ENCODE measurements at places on chromosomes 11 and 22.

GRCh38 chr11:66111158-66111557 lies 41.1 kb downstream of the PACS1 start:
- DNase-seq: no peak

DNA sequence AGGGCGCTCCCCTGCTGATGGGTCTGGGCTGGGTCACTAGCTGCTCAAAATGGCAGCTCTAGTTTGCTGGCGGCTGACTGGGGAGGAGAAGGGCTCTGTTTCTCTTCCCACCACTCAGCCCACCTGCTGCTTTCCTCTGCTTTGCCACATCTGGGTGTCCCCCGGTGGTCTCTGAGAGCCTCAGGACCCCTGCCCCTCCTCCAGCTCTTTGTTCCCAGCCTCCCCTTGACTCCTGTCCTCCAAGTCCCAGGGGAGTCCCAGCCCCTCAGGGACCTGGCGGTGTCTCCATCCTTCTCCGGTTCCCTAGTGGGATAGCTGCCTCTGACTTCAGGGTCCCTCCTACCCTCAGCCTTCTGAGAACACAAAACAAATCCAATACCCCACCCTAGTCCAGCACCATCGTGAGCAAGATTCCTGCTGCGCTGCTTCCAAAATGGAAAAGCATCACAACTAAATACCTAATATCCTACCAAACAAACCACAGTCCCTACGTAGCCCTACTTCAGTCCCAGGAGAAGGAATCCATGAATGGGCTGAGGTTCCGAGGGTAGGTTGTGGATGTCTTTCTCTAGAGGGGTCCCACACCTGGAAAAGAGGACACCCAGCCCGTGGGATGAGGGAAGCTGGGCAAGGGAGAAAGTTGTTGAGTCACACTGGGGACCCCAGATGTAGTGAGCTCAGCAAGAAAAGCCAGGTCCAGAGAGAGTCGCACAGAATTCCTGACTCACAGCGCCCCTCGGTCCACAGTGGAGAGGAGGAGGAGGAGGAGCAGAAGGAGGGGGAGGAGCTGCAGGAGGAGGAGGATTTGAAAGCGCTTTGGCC lies 45.0 kb upstream of the NNMT start:
- no peak for DNase-seq

GRCh38 chr22:23193196-23193827 lies 13.0 kb downstream of the BCR start:
- no peak for DNase-seq

DNA sequence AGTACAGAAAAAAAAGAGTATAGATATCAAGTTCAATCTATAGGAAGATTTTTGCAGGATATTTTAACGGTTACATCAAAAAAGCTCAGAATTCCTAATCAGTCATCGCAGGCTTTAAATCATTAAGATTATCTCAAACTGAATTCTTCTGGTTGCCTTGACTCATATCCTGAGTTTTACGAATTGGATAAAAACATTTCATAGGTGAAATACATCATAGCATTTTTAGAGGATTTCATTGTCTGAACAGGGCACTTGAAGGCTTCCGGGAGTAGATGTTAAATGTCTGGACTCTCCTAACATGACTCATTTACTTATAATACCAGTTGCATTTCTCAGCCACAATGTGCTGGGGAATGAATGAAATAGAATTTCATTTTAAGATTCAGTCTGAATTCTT lies 2216.6 kb upstream of the RAG2 start:
- DNase-seq: no peak

DNA sequence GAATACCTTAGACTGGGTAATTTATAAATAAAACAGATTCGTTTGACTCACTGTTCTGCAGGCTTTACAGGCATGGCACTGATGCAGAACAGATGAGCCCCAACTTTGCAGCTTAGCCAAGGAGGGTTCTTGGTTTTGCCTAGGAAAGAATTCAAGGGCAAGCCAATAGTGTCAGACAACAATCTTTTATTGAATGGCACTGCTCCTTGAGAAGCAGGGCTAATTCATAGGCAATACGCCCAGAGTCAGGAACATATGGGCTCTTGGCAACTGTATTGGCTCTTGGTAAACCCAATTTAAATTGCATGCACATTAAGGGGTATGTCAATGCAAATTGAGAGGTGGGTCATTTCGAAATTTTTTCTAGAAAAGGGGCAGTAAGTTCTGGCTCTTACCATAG lies 87.9 kb downstream of the RAB38 start:
- DNase-seq: no peak

- DNase-seq: no peak
Measured at GRCh38 chr11:116093481-116094270, 589.5 kb upstream of the CADM1 start.

- DNase-seq: no peak
Measured at GRCh38 chr11:92843455-92843854, 126.0 kb upstream of the MTNR1B start.

DNA sequence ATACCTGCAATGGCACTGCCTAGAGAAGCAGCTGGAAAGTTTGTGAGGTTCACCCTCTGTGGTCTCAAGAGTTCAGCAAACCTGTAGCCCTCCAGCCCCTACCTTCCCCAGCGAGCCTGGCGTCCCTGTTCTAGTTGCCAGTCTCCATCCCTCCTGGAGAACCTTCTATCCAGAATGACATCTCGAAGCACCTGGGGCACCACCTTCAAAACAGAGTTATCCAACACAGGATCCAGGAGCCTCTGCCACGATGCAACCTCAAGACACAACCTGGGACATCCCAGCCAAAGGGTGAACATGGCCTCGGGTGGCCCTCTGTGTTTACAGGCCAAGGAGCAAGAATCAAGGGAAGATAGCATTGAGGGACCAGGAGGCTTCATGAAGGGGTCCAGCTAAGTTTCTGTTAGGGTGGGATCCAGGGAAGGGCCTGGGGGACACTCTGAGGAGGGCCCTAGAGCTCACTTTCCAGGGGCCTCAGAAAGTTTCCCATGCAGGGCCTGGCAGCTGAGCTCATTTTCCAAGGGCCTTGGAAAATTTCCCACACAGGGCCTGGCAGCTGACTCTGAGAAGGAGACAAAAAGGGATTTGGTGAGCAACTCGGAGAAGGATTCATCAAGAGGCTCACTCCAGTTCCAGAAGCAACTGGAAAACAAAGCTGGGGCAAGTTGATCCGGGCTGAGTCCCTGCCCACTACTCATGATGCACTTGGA lies 36.9 kb upstream of the SYT13 start:
- DNase-seq: no peak

DNA sequence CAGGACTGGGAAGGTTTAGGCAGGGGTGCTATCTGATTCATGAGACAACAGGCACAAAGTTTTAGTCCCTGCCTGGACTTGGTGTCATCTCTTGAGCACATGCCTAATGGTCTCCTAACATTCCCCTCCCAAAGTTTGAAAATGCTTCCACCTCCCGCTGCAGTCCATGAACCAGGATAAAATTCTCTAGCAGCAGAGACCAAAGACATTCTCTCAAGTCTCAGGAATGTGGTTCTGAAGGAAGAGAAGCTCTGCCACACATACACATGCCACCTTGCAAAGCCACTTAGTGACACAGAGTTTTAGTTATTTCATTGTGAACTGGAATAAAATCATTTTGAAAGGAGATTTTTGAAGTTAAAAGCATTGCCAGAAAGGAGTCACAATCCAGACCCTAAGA lies 15.5 kb downstream of the OR51B6 start:
- no peak for DNase-seq

DNA sequence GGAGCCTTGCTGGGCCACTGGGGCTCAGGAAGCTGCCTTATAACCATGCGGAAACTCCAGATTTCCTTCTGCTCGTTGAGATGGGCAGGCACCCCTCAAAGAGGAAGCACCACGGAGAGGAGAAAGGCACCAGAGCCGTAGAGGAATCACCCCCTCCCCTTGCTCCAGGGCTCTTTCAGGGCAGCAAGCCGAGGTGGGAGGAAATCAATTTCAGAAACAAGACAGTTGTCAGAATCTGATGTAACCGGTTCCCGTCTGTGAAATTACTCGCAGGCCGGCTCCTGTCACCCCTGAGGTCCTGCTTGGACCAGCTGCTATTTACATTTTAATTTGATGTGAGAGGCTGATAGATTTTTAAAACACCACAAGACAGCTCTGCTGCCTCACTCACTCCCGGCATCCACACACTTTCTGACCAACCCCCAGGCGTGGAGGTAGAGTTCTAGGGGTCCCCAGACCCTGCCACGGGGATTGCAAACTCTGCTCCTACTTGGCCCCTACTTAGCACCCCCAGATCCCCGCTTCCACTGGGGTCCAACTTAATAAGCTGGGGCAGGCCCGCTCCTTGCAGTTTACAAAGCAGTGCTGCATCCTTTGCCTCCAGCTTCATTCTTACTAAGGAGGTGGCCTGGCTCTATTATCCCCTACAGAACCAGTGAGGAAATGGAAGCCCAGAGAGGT lies 162.5 kb downstream of the CEP164 start:
- peak; percentile 6 for DNase-seq

DNA sequence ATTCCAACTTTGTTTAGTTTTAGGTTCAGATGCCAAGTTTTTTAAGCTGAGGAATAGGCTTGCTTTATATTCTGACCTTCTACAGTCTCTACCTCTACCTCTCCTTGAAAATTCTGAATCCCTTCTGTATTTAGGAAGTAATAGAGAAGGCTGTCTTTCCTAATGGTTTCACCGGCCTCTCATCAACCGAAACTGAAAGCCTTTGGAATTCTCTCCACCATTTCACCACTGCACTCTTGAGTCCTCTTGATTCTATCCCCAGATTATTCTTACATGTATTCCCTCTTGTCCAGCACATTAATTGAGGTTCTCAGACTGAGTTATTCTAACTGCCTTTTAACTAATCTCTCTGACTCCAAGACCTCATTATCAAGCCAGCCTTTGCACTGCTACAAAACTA lies 67.7 kb upstream of the PICALM start:
- no peak for DNase-seq

DNA sequence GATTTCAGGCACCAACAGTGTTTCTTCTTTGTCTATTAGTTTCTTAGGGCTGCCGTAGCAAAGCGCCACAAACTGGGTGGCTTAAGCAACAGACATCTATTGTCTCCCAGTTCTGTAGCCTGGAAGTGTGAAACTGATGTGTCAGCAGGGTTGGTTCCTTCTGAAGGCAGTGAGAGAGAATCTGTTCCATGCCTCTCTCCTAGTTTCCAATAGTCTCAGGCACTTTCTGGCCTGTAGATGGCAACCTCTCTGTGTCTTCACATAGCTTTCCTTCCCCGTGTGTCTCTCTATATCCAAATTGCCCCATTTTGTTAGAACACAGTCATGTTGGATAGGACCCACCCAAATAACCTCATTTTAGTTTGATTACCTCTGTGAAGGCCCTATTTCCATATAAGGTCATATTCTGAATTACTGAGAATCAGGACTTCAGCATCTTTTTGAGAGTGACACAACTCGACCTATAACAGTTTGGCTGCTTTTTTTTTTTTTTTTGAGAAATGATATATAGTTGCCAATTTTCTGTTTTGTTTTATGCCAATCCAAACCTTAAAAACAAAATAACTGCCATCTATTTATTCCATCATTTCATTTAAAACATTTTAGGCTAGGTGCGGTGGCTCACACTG lies 108.2 kb downstream of the SLC36A4 start:
- no peak for DNase-seq

GRCh38 chr11:6326985-6327384 lies 6.7 kb upstream of the CAVIN3 start:
- no peak for DNase-seq

DNA sequence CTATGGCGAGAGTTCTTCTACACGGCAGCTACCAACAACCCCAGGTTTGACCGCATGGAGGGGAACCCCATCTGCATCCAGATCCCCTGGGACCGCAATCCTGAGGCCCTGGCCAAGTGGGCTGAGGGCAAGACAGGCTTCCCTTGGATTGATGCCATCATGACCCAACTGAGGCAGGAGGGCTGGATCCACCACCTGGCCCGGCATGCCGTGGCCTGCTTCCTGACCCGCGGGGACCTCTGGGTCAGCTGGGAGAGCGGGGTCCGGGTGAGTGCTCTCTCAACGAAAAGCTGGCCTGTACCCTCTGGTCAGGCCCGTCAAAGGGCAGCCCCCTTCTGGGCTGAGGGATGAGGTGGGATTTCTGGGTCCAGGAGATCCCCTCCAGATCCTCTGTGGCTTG lies 15.9 kb upstream of the MAPK8IP1 start:
- no peak for DNase-seq

DNA sequence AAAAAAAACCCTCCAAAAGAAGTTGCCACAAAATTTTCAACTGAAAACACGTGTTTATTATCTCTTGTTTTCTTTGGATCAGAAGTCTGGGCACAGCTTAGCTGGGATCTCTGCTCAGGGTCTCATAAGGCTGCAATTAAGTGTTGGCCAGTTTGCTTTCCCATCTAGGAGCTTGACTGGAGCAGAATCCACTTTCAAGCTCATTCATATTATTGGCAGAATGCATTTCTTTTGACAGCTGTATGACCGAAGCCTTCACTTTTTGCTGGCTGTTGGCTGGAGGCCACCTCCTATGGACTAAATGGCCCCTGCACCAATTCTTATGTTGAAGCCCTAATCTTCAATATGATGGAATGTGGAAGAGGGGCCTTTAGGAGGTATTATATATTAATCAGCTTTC lies 139.6 kb downstream of the DDX10 start:
- no peak for DNase-seq

DNA sequence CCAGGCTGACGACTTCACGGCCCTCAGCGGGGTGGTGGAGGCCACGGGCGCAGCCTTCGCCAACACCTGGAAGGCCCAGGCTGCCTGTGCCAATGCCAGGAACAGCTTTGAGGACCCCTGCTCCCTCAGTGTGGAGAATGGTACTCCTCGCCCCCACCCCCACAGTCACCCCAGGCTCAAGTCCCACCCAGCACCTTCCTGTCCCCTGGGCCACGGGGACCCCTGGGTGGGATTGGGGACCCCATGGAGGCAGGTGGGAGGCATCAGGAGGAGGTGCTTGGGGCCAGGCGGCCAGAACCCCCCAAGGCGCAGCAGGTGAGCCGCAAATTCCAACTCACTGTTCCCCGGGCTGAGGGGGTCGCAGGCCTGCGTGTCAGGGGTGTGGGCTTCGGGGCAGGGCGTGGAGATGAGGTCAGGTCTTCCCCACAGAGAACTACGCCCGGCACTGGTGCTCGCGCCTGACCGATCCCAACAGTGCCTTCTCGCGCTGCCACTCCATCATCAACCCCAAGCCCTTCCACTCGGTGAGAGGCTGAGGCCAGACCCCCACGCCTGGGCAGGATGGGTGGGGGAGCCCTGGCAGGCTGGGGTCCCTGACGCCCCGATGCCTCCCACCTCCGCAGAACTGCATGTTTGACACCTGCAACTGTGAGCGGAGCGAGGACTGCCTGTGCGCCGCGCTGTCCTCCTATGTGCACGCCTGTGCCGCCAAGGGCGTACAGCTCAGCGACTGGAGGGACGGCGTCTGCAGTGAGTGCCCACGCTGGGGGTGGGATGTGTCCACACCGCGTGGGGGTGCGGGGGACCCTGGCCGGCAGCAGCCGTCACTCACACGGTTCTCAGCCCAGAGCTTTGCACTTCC lies 9.4 kb downstream of the MUC5B start:
- DNase-seq: no peak

DNA sequence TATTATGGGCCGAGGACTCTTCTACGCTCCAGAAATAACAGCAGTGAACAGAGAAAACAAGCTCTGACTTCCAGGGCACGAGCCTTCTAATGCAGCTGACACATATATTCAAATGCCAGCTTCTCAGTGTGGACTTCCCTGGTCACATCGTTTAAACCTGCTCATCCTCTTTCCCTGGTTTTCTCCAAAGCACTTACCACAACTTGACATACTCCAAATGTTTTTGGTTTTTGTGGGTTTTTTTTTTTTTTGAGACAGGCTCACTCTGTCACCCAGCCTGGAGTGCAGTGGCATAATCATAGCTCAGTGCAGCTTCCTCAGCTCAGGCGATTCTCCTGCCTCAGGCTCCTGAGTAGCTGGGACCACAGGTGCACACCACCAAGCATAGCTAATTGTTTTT lies 105.5 kb downstream of the MICAL3 start:
- no peak for DNase-seq

All from NCI-H1694 treated with DMSO at 0.1 percent for 48 hours (cell line).